NCI-H1092 treated with DMSO at 0.1 percent for 48 hours (cell line): ENCODE measurements at places on chromosomes 7 and 10.

GRCh38 chr10:26831936-26832335 lies 28.8 kb downstream of the ABI1 start:
- no peak for DNase-seq

- no peak for DNase-seq
Measured at GRCh38 chr7:139829775-139830117, 682 bp downstream of the TBXAS1 start.

GRCh38 chr10:130382031-130382430 lies 245.8 kb downstream of the GLRX3 start:
- DNase-seq = no peak

GRCh38 chr10:62258926-62259325 lies 9.7 kb downstream of the RTKN2 start:
- DNase-seq = no peak

- DNase-seq = no peak
Measured at GRCh38 chr7:6023974-6024435, 7.2 kb upstream of the ANKRD61 start.

DNA sequence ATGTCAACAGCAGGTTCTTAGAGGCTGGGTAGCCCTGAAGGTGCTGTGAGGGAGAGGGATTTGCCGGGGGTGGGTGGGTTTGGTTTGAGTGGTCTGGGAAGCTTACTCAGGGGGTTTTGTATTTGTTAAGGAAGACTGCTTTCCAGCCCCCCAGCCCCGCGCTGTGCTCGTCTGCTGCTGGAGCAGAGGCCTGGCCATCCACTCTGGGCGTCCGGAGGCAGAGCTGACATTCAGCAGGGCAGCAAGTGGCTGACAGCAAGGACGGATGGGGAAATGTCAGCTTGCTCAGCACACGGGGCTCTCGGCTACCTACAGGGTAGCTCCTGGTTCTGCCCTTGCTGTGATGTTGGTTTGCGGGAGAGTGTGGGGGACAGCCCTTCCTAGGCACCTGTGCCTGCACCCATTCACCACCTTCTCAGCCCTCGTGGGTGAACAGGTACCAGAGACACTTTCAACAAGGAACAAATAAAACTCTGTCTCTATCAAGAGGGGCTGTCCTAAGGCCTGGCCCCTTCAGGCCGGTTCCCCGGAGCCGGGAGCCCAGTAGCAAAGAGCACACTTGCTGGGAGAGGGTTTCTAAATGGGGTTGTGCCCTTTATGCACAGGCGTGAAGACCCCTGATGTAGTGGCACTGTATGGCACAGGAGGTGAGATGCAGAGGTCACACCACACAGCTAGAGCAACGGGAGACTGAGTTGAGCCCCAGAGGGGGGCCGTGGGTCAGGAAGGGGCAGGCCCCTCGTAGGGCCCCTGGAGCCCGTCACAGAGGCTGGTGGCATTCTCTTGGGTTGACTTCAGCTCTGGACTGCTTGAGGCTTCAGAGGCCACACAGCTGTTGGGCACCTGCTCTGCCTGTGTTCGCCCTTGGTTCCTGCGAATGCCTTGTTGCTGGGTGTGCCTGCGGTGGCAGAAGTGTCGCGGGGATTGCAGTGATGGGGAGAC lies 72.2 kb upstream of the SHH start:
- no peak for DNase-seq

GRCh38 chr10:62761115-62761514 lies 43.4 kb upstream of the ADO start:
- DNase-seq = no peak

DNA sequence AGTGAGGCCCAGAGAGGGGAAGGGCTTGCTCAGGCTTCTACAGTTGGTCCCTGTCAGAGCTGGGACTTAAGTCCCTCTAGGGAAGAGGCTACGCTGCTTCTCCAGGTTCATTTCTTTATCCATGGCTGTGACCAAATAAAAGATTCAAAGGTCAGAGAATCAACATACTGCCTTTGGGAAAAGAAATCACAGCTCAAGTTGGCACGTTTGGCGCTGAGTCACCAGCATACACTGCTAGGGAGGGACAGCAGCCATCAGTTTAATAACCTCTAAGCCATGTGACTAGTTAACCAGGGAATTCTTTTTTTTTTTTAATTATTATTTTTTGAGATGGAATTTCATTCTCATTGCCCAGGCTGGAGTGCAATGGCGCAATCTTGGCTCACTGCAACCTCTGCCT lies 28.4 kb upstream of the CRHR2 start:
- DNase-seq = no peak

- no peak for DNase-seq
Measured at GRCh38 chr10:19904202-19904661, 88.0 kb downstream of the PLXDC2 start.

DNA sequence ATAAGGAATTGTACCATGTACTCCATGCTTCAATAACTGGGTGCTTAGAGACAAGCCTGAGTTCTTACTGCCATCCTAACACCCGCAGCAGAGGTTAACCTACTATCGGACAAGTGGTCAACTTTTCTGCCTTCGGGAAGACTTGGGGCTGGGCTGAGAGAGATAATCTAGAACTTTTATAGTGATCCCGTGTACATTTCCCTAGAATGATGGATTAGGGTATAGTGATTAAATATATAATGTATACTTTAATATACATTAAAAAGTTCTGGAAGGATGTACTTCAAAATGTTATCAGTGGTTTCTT lies 12.2 kb upstream of the HNRNPF start:
- no peak for DNase-seq

DNA sequence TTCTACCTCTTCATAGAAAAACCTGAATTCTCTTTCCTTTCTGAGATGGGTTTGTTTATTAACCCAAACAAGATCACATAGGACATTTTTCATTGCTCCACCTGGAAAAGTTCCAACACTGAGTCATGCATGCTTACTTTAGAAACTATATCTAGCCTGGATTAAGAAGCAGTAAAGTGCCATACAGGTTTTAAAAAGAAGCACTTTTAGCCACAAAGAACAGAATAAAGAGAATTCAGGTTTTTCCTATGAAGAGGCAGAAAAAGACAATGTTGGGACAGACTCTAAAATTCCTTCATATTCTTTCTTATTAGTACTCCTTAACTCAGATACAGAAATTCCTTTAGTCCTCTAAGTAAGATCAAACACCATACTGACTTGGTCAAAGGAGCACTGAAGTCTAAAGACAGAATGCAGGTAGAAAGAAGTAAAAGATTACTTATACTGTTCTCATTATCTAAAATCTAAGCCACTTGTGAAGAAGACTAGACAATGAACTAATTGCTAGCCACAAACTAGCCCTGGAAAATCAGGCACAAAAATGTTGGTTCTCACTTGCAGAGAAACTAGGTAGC lies 241.3 kb downstream of the ANK3 start:
- no peak for DNase-seq

DNA sequence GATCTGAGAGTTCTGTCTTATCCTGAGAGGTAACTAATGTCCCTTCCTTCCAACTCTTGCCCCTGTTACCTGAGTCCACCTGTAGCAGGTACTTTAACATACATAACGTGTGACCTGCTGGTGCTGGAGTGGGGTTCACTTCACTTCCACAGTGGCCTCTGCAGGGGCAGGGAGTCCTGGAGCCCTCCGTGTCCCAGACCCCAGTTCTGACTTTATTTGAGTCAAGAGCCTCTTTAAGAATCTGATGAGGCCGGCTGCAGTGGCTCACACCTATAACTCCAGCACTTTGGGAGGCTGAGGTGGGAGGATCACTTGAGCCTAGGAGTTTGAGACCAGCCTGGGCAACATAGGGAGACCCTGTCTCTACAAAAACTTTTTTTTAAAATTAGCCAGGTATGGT lies 117.0 kb upstream of the RET start:
- DNase-seq = no peak

- DNase-seq = no peak
Measured at GRCh38 chr7:122412883-122413282, 108.3 kb upstream of the FEZF1 start.

GRCh38 chr7:50497968-50498367 lies 47.8 kb upstream of the FIGNL1 start:
- DNase-seq = no peak

DNA sequence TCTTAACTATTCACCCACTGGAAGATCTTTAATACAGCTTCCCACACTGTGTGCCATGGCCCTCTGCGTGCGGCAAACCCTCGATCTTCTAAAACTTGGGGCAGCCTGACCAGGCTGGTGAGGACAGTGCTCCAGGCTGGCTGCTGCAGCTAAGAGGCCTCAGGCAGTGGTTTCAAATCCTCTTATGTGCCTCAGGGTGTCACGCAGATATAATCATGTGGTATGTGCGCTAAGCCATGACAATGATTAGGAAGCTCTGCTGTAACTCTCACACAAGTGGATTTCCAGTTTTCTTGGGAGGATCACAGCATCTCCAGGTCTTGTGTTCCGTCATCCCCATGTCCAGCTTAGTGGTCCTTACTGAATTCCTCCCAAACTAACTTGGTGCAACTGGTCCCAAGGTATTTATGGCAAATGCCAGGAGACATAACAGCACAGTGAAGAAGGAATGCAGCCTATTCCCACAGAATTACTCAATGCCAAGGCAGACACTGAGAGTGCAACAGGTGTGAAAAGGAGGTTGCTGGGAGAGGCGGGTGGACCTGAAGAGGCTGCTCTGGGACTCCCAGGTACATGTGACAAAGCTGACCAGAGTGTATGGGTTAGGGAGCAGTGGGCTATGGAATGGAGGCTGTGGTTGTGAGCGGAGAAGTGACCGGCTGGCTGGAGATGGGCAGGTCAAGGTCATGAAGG lies 2.3 kb downstream of the HPS1 start:
- DNase-seq = no peak
